GM13976 (cell line): ENCODE measurements at places on chromosomes 6 and 20.
A peak's percentile ranks its signal among the peaks of the same experiment; 100 is the strongest.

- no peak for DNase-seq
These were observed 113.4 kb downstream of the B3GAT2 start for GRCh38 chr6:70843328-70843918.

DNA sequence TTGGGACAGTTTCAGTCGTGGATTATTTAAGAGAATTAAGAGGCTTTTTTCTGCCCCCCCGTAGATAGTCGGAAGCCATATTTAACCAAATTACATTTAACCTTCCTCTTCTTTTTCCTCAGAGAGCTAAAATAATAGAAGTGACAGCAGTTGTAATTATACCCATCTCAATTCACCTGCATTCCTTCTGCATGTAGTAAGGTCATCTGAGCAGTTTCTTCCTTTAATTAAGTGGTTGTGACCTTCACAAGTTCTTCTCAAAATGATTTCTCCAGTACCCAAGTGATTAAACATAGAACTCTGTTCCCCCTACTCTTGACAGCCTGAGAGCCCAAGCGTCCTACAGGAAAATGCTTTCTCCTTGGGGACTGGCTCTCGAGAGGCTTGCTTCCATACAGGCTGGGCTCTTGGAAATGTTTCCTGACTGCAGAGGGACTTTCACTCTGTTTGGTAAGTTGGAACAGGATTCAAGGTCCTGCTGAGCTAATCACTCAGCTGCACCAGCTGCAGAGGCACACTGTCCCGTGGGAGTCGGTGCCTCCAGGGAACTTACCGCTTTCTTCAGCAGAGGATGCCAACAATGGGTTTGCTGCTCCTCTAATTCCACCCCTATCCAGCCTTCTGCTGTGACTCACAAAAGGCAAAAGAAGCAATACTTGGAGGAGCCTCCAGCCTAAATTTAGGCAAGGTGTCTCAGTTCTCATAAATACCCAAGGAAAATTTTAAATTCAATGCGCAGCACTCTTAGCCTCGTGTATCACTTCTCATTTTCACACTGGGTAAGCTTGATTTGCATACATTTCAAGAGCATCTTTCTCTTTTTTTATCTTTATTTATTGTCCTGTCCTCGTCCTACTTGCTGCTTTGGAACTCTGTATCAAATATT lies 414.9 kb downstream of the KIF16B start:
- peak; percentile 6 for DNase-seq

DNA sequence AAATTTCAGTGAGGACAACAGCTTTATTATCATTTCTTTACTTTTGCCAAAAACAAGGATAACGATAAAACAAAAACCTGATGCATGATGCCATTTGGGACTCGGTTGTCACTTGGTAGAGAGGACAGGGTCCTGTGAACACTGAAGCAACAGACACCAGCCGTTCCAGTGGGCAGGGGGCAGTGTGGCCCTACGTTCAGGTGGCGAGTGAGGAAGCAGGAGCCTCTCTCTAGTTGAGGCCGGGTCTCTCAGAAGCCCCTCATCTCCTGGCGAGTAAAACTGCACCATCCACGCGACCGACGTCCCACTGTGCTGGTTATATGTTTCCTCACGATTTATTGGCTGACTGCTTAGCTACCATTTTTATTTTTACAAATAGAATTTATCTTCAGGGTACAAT lies 231.6 kb downstream of the THBS2 start:
- DNase-seq, result no peak

DNA sequence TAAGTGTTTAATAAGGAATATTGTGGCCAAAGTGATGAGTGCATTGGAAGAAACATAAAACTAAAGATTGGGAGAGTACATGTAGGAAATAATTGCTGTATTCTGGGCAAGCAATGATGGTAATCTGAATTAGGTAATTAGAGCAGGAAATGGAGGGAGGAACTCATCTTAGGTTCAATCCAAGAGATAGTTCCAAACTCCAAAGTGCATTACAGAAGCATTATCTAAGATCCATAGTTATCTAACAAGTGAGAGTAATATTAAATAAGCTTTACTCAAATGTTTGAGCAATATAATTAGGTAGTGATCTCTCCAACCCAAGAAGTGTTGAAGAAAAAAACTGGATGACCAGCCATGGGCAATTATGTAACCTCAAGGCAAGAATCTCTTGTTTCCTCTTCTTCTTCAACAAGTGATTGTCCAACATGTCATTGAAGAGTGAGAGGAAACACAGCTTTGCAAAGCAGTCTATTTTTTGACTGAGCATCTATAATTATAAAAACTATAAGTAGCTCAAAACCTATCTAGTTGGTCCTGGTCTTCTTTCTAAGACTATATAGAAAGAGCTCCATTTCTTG lies 181.2 kb upstream of the TNFAIP3 start:
- DNase-seq, result no peak

DNA sequence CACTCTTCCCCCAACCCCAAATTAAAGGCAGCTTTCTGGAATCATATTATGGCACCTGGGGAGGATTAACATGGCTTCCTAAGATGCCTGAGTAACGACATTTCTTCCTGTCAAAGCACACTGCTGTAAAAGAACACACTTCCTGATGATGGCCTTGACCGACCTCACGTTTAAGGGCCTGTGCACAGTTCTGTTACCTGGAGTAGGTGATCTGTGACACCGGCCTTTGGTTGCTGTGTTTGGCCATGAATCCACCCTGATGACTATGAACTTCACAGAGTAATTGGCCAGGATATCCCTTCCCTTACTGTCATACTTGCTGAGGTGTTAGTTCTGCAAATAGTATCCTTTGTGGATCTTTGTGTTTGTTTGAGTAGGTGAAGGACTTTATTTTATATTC lies 45.8 kb downstream of the PLCB4 start:
- no peak for DNase-seq

DNA sequence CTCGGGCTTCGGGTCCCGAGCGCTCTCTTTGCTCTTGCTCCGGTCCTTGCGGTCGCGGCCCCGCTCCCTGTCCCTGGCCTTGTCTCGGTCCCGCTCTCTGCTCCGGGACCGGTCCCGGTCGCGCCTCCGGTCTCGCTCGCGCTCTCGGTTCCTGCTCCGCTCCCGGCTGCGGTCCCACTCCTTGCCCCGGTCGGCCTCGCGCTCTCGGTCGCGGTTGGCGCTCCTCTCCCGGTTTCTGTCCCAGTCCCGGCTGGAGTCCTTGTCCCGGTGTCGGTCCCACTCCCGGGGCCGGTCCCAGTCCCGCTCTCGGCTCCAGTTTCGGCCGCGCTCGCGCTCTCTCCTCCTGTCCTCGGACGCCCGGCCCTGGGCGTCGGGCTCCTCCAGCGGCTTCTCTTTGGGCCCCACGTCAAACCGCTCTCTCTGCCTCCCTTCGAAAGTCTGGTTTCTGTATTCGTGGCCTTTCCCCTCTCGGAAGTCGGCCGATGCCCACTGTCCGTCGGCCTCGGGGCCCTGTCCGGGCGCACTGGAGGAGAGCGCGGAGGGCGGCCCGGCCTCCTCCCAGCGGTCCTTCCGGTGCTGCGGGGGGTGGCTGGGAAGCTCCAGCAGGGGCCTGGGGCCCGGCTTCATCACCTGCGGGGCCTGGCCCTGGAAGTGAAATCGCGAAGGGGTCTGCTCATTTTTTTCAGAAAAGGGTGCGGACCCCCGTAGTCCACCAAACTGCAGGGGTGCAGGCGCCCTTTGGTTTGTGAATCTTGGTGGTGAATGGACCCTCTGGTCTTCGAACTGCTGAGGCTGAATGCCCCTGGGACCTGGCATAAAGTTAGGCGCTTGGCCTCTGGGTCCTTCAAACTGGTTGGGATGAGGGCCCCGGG lies 17.9 kb upstream of the TCFL5 start:
- DNase-seq, result no peak

DNA sequence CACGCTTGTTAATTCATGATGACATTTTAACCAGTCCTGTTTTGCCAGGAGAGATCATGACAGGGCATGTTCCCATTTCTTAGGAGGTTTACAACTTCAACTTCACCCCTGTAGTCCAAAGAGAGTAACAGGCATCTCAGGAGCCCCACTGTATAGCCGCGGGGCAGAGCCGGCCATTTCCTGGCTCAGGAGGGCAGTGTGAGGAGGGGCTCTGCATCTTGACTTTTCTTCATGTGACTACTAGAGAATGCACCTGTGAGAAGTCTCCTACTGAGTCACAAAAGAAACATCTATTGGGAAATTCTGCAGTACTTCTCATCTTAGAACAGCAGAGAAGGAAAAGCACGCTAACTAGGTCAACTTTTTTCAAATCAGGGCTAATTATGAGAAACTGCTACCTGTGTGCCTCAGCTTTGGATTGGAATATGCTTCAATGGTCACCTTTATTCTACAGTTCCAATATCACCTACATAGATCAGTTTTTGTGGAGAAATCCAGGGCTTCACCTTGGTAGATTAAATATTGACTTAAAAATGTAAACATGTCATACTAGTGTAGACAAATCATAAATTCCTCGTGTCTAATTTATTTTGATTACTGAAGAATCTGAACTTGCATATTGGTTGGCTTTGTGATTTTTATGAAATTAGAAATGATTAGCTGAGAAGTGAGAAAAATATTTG lies 28.6 kb upstream of the SIM1 start:
- no peak for DNase-seq

- DNase-seq, result no peak
These were observed 3.8 kb downstream of the SOX12 start for GRCh38 chr20:328975-329695.

DNA sequence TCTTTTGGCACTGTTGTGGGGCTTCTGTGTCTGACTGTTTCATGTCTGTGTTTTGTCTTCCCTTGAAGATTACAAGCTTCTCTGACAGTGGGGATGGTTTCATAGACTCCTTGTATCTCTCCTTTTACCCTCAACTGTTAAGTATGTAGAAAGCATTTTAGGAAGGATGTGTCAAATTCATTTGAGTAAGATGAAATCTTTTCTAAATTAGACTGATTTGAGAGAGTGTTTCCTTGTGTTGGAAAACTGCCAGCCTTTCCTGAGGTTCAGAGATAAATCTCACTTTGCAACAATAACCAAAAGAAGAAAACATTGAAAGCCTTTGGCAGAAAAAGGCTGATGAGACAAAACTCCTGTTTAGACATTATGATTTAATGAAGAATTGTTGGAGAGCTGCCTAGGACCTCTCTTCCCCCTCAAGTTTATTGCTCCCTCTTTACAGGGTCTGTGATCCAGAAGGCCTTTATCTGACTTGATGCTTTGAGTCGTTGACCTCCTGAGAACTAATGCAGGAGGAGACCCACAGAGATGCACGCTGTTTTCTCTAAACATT lies 68.3 kb downstream of the ANKS1A start:
- no peak for DNase-seq

- DNase-seq, result no peak
These were observed 202.5 kb downstream of the TFAP2B start for GRCh38 chr6:51021171-51021570.

- DNase-seq, result no peak
These were observed 7.9 kb upstream of the ITPR3 start for GRCh38 chr6:33613146-33613794.

GRCh38 chr6:19309661-19310060 lies 527.5 kb upstream of the ID4 start:
- no peak for DNase-seq

GRCh38 chr6:27838945-27839625 lies 73.1 kb downstream of the OR2B2 start:
- DNase-seq, result no peak
